ENCODE measurements at places on chromosomes 4 and X. TPM values are rescaled to one million over a fixed set of nuclear protein-coding genes. Genes with fewer than 3 reads are reported as not detected.

Gene PPARGC1A
- polyA plus RNA-seq = 22.8 TPM

Gene LETM1
- 20.0 TPM for polyA plus RNA-seq

Gene S100P
- not detected for polyA plus RNA-seq

Gene CCNB3
- 0.41 TPM for polyA plus RNA-seq

Gene CENPE
- polyA plus RNA-seq = 0.32 TPM

Gene AP1AR
- polyA plus RNA-seq = 8.7 TPM

Gene GUCY1A1
- 6.9 TPM for polyA plus RNA-seq

Gene FAM53A
- 1.2 TPM for polyA plus RNA-seq

Gene MAGEA1
- polyA plus RNA-seq = not detected

DNA sequence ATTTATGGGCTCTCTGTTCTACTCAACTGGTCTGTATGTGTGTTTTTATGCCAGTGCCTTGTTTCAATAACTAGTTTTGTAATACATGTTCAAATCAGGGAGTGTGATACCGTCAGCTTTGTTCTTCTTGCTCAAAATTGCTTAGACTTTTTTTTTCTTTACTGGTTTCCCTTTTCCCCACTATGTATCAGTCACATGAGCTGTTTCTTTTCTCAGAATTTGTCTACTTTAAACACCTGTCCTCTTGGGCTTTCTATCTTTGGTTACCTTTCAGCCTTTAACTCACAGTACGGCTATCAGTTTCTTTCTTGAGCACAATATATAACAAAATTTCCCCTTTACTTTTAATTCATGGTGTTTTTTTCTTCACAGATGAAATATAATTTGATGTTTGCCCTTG is 5.4 kb upstream of the GLRA3 start:
- no peak overlapping the region for H3K4me3 ChIP-seq
- no peak for DNase-seq
- no peak overlapping the region for H3K27ac ChIP-seq
- no peaks in the 10 kb centered on the region for H3K27me3 ChIP-seq

GRCh38 chrX:11757719-11758399 is at the start of gene MSL3:
Gene MSL3 (plus strand): TSS chrX:11758237. CDS start chrX:11758264, 27 bp downstream.
- H3K4me1 ChIP-seq = no peaks in the 10 kb centered on the region
- peaks cover 15% of the 10 kb centered on the region for H3K36me3 ChIP-seq
- DNase-seq = peak; percentile 64
- H3K4me3 ChIP-seq = peak within 1 kb of the TSS; percentile 87

GRCh38 chrX:118948270-118948669 is 26.1 kb upstream of the LONRF3 start:
- no peak for DNase-seq
- no peaks in the 10 kb centered on the region for H3K36me3 ChIP-seq
- H3K4me1 ChIP-seq = no peaks in the 10 kb centered on the region
- no peak overlapping the region for H3K4me3 ChIP-seq
- H3K27ac ChIP-seq = no peak overlapping the region

GRCh38 chr4:157014621-157015591 is 43.3 kb upstream of the PDGFC start:
- no peak overlapping the region for H3K27ac ChIP-seq
- no peaks in the 10 kb centered on the region for H3K36me3 ChIP-seq
- no peak for DNase-seq
- no peak overlapping the region for H3K4me3 ChIP-seq
- no peaks in the 10 kb centered on the region for H3K27me3 ChIP-seq

GRCh38 chr4:73828956-73829355 is 7.5 kb upstream of the CXCL6 start:
- no peak overlapping the region for H3K4me3 ChIP-seq
- DNase-seq = no peak
- no peaks in the 10 kb centered on the region for H3K27me3 ChIP-seq

- no peaks in the 10 kb centered on the region for H3K36me3 ChIP-seq
- no peaks in the 10 kb centered on the region for H3K4me1 ChIP-seq
- H3K4me3 ChIP-seq = no peak overlapping the region
- no peak for DNase-seq
- H3K27me3 ChIP-seq = no peaks in the 10 kb centered on the region
Measured at GRCh38 chr4:119646347-119647071, 17.9 kb upstream of the PDE5A start.

- no peak overlapping the region for H3K27ac ChIP-seq
- H3K4me1 ChIP-seq = no peaks in the 10 kb centered on the region
- H3K4me3 ChIP-seq = no peak overlapping the region
- no peaks in the 10 kb centered on the region for H3K36me3 ChIP-seq
Measured at GRCh38 chr4:164408831-164409230, 345.1 kb upstream of the SMIM31 start.

GRCh38 chr4:6542951-6543350 is 32.0 kb upstream of the MAN2B2 start:
- no peak overlapping the region for H3K27ac ChIP-seq
- H3K4me1 ChIP-seq = no peaks in the 10 kb centered on the region
- H3K27me3 ChIP-seq = no peaks in the 10 kb centered on the region
- DNase-seq = no peak

GRCh38 chr4:175983636-175984035 is 82.0 kb upstream of the WDR17 start:
- H3K36me3 ChIP-seq = no peaks in the 10 kb centered on the region
- no peak for DNase-seq
- H3K27ac ChIP-seq = no peak overlapping the region
- no peaks in the 10 kb centered on the region for H3K4me1 ChIP-seq

DNA sequence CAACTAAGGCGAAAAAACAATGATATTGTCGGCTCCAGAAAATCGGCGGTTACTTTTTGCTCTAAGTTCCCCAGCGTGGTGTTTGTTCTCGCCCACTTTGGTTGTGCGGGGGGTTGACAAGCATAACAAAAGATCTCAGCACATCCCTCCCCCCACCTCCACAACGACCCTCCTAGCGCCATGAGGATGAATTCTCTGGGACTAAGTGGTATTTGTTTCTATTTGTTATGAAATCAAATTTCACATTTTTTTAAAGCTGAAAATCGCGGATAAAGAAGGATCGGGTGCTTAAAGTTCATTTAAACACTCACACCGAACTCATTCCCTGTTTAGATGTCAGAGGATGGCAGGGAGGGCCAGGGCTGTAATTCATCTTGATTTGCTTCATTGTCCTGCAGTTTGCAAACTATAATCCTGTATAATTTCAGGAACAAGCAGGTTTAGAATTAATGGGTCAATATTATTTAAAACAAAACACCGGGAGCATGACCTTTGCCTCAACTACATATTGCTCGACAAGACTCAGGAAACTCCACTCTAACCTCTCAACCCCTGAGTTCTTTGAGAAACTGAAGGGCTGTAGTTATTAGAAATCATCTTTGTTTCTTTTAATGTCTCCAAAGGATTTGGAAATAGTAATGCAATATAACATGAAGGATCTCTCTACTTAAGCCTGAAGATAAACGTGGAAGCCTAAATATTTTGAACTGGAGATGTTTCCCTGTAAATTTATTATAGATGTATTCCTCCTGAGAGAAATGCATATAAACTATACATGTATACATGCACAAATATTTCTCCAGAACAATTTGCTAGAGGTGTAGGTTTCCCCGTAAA is 6.4 kb downstream of the PITX2 start:
- no peak overlapping the region for H3K4me3 ChIP-seq
- H3K36me3 ChIP-seq = no peaks in the 10 kb centered on the region
- H3K4me1 ChIP-seq = no peaks in the 10 kb centered on the region
- H3K27ac ChIP-seq = no peak overlapping the region
- peaks cover 91% of the 10 kb centered on the region for H3K27me3 ChIP-seq
- peak; percentile 10 for DNase-seq

DNA sequence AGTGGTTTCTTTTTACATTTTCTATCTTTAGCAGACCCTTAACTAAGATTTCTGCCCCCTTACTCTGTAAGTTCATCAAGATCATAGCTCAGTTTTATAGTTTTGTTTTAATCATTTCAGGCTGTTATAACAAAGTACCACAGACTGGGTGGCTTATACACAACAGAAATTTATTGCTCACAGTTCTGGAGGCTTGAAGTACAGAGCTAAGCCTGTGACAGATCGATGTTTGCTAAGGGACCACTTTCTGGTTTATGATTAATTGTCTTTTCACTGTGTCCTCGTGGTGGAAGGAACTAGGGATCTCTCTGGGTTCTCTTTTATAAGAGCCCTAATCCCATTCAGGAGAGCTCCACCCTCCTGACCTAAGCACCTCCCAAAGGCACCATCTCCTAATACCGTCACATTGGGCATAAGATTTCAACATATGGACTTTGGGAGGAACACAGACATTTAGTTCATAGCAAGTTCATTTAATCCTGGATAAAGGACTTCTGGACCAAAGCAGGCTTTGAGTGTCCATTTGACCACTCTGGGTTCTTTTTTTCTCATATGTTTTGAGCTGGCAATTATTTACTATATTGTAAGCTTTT is 137.0 kb upstream of the IL15 start:
- H3K36me3 ChIP-seq = no peaks in the 10 kb centered on the region
- H3K4me1 ChIP-seq = no peaks in the 10 kb centered on the region
- DNase-seq = peak; percentile 27
- no peak overlapping the region for H3K4me3 ChIP-seq

DNA sequence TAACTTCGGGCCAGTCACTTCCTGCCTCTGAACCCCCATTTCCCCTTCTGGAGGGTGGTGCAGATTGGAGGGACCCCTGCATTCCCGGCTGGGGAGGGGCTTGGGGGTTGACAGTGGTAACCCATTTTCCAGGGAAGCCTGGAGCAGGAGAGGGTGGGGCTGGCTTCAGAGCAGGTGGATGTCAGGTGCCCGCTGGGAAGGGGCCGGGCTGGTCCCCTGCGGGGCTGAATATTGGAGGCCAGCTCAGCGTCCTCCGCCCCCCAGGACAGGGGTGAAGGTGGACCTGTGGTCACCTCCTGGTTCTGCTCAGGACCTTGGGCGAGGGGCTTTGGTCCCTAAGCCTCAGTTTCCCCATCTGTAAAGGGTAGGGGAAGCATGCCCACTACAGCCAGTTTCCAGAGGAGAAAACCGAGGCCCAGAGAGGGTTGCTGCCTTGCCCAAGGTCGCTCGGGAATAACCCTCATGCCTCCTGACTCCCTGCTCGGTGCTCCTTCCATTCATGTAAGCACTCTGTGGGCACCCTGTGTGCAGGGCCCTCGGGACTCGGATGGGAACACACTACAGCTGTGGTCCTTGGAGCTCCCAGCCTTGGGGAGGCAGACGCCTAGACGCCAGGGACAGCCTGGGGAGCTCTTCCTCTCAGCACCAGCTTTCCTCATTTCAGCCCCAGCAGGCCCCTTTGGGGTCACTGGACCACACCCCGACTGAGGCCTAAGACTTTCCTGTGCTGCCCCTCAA is 683 bp downstream of the MAN2B2 start:
- peaks cover 4% of the 10 kb centered on the region for H3K36me3 ChIP-seq
- no peak for DNase-seq
- peaks cover 12% of the 10 kb centered on the region for H3K4me1 ChIP-seq
- peak overlapping the region; percentile 66 for H3K4me3 ChIP-seq
- no peak overlapping the region for H3K27ac ChIP-seq
- no peaks in the 10 kb centered on the region for H3K27me3 ChIP-seq
